GM12892 (cell line): ENCODE measurements at places on chromosomes 4 and X.

- no peak for DNase-seq
Observed at GRCh38 chrX:153824348-153824747, 6.0 kb downstream of the PDZD4 start.

DNA sequence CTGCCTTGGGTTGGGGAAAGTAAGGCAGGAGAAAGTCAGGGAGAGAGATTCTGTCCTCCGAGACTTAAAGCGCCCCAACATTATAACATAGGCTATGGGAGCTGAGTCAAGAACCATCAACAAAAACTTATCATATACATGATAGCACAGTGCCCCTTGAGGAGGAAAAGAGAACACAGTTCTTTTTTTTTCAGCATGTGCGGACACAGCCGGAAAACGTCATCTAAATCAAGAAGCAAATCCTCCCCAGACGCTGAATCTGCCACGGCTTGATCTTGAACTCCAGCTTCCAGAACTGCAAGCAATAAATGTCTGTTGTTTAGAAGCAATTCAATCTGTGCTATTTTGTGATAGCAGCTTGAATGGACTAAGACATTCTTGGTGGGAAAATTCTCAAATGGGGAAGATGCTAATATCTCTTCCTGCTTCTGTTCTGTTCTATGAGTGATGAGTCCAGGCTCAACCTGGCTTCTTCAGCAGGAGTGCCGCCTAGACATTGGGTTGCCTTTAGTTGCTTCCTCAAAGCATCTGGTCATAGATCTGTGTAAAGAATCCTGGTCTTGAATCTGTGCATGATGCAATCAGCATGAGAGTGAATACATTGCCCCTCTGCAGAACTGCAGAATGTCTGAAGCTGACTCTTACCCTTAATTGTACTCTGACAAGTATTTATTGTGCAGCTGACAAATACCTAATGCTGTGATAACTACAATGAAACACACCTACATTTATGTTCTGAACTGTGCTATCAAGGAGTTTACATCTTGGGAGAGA, 549.8 kb upstream of the PRKX start:
- no peak for DNase-seq

- peak; percentile 46 for DNase-seq
Observed at GRCh38 chr4:38762560-38762959, 20.2 kb downstream of the TLR10 start.

GRCh38 chr4:67687636-67688035, 13.3 kb downstream of the UBA6 start:
- no peak for DNase-seq

DNA sequence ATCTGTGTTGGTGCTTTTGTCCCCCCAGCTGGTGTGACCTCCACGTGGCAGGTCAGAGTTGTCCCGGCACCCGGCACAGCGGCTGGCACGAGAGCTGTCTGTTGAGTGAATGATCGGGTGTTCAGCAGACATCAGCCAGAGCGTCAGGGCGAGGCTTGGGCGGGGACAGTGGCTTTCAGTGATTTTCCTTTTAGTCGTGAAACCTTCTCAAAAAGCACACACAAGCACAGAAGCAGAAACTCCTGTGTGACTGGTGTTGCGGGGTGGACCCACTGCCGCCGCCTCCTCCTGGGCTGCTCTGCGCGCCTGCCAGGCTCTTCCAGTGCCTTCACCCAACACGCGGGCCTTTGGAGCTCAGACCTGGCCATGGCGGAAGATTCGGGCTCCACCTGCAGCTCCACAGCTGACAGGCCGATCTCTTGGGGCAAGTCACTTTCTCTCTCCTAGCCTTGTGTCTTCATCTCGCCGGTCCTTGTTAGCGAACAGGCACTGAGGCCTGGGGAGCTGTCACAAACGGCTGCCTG, 51.4 kb upstream of the HGFAC start:
- no peak for DNase-seq

- no peak for DNase-seq
Observed at GRCh38 chr4:173236301-173236700, 67.7 kb downstream of the GALNT7 start.

DNA sequence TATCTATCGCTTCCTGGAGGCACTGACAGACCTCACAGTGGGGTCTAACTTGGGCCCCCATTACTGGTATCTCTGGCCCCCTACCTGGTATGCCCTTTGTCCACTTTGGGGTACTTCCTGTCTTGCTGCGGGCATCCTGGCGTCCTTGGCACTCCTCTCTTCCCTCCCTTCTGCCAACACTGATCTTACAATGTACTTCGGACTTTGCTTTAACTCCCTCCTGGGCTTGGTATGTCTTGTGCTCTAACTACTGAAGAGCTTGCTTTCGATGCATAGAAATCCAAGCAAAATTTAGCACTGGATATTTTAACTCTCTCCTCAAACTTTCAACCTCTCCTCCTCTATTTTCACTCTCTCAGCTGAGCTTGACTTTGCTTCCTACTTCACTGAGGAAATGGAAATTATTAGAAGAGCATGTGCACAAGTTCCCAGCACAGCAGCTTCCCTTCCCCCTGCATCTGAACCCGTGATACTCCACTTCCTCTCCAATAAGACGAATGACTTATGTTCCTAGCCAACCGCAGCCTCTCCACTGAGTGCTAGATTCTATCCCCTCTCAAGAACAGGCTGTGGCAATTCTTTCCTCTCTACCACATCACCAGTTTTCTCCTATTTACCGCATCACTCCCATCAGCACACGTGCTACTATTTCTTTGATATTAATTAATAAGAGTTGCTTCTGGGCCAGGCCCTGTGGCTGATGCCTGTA, 52.9 kb downstream of the SUPT20HL2 start:
- no peak for DNase-seq

GRCh38 chr4:174349156-174349555, 65.4 kb downstream of the CEP44 start:
- DNase-seq, result no peak

DNA sequence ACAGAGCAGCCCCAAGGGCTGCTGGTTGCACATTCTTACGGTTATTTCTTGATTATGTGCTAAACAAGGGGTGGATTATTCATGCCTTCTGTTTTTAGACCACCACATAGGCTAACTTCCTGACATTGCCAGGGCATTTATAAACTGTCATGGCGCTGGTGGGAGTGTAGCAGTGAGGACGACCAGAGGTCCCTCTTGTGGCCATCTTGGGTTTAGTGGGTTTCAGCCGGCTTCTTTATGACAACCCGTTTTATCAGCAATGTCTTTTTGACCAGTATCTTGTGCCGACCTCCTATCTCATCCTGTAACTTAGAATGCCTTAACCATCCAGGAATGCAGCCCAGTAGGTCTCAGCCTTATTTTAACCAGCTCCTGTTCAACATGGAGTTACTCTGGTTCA, 212.4 kb upstream of the GRID2 start:
- DNase-seq, result no peak

- DNase-seq, result no peak
Observed at GRCh38 chr4:143782521-143782920, 82.0 kb upstream of the FREM3 start.

GRCh38 chr4:184824081-184824775, 1.5 kb downstream of the ACSL1 start:
- no peak for DNase-seq

- DNase-seq, result no peak
Observed at GRCh38 chr4:153223427-153223801, 19.2 kb downstream of the TRIM2 start.

DNA sequence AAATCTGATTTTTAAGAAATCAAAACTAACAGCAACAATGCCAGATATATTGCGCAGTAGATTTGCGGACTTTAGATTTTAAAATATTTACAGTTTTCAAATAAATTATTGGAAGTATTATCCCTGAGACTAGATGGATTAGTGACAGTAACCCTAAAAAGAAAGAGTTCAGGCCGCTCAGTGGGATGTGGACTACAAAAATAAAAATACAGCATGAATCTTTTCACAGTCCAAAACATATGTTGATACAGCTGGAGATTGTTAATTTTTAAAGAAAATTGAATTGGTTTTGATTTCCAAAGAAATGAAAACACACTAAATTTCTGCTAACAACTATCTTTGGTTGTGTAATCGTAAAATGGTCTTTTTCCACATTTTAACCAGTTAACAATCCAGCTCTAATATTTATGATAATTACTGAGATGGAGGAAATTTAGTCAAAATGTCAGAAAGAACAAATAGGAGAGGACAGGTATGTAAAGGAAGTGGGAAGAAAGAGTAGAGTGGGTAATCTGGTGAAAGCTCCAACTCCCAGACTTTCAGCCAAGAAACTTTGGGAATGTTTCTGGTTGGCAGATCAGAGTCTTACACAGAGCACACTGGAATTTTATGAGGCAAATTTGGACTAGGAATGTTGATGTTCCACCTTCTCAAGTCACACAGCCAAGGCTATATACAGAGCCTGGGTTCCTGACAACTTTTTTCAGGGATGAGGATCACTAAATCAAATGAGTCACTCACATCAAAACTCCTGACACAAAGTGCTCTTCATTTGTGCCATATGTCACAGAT, 15.1 kb downstream of the C4orf36 start:
- no peak for DNase-seq

GRCh38 chr4:110088670-110089069, 109.7 kb downstream of the ELOVL6 start:
- no peak for DNase-seq

DNA sequence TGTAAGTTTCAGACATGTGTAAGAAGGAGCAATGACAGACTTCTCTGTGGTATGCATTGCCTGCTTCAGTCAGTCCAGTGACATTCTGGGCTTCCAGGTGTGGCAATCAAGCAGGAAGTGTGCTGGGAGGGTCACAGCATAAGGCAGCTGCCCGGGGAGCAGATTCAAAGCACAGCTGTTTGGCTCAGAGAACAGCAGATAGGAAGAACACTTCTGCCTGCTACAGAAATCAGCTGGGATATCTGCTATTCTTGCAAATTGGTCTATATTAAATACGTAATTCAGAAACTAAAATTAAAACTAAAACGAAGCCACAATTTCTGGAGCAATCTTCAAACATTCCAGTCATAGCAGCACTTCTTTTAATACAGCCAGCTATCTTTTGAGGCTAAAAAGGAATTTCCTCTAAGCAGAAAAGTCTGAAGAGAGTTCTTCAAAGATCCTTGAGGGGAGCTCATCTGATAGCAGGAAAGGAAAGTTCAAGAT, 47.5 kb upstream of the GALNT7 start:
- DNase-seq, result no peak

DNA sequence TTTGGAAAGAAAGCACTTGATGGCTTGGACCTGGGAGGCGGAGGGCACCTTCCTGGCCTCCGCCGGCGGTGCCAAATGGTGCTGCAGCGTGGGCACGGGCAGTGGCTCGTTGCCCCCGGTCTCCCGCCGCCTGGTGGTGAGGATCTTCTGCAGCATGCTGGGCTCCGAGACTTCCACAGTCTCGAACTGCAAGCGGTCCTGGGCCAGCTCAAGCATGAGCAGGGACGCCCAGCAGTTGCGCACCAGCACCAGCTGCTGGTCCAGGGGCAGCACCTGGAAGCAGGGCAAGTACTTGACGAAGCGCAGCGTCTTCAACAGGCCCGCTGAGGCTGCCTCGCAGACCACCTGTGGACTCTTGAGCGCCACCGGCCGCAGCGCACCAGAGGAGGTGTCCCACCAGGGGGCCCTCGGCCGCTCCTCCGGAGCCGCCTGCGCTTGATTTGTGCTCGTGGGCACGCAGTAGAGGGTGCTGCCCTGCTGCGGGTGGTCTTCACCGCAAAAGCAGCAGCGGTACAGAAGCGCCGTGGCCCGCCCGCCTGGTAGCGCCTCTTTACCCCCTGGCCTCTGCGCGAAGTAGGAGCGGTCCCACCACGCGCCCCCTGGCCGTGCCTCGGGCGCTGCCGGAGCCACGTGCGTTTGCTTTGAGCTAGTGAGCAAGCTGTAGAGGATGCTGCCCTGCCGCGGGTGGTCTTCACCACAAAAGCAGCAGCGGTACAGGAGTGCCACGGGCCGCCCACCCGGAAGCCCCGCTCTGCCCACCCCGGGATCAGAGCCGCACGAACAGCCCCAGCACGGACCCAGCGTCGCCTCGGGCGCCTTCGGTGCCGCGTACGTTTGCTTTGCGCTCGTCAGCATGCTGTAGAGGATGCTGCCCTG, 689 bp downstream of the NR0B1 start:
- no peak for DNase-seq

- no peak for DNase-seq
Observed at GRCh38 chrX:11346121-11346682, 53.0 kb downstream of the AMELX start.

DNA sequence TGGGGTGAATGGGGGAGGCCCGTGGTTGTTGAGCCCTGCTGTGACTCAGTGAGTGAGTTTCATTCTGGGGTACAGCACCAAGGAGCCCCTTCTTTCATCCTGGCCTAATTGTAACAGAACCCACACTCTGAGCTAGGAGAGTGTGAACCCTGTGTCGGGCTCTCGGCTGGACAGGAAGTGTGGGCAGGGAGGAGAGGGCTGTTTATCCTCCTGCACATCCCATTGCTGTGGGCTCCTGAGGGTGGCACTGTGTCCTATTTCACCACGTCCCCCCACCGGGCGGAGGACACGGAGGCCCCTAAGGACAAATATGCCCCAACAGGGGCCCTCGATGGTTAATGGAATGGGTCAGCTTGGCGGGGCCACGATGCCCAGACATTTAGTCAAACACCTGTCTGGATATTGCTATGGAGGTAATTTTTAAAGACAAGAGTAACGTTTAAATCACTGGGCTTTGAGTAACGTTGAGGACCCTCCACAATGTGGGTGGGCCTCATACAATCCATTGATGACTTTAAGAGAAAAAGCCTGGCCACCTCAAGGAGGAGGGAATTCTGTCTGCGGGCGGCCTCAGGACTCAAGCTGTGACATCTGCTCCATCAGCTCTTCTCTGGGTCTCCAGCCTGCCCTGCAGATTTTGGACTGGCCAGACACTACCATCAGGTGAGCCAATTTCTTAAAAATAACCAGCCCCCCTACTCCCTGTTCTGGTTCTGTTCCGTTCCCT, 46.1 kb upstream of the SORCS2 start:
- DNase-seq, result no peak
